Endothelial cell (in vitro differentiated cells): ENCODE measurements at places on chromosomes 7 and 10.
A peak's percentile ranks its signal among the peaks of the same experiment; 100 is the strongest.

GRCh38 chr7:26202019-26202990 is 760 bp downstream of the CBX3 start:
- DNase-seq, result peak; percentile 64

DNA sequence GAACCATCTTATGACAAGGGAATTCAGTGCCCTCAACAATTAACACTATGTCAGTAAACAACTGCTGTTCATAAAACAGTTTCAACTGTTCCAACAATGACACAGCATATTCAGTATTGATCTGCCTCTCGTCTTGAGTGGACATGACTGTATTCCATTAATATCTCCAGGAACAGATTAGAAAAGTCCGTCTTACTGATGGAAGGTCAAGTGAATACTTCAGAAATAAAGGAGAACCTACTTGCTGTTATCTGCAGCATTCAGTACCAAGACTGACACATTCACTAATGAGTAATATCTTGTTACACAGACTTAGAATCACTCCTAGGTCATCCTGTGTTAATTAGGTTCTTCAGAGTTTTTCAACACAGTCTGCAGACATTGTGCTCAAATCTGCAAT is 12.1 kb downstream of the KBTBD2 start:
- DNase-seq, result no peak

- no peak for DNase-seq
These were observed 21.3 kb upstream of the VAX1 start for GRCh38 chr10:117159390-117159789.

DNA sequence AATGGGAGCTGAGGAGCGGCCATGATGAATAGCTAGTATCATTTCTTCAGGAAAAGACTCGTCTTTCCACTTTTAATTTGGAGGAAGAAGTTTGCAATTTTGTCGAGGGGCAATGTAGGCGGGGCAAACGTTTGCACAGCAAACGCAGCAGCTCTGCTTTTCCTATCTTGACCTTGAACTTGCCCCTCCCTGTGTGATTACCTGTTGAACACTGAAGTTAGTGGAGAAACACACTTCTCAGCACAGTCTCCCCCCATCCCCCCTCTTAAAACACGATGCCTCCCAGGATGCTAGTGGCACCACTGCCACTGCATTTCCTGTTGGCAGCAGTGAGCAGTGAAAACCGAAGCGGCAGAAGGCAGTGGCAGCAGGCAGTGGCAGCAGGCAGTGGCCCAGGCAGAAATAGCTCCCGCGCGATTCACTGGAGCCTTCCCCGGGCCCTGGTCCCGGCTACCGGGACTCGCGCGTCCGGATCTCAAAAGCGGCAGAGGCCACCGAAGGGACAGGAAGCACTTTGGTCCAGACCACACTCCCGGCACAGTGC is at the start of gene EPDR1:
TSS of gene EPDR1 (plus strand) at position 336 of the 544 bp plus-strand sequence. CDS start 300 bp downstream, outside the sequence.
- peak; percentile 65 for DNase-seq

GRCh38 chr7:37052705-37053104 is 328.4 kb upstream of the AOAH start:
- peak; percentile 47 for DNase-seq

GRCh38 chr7:3039787-3040186 is 3.9 kb downstream of the CARD11 start:
- DNase-seq, result no peak

DNA sequence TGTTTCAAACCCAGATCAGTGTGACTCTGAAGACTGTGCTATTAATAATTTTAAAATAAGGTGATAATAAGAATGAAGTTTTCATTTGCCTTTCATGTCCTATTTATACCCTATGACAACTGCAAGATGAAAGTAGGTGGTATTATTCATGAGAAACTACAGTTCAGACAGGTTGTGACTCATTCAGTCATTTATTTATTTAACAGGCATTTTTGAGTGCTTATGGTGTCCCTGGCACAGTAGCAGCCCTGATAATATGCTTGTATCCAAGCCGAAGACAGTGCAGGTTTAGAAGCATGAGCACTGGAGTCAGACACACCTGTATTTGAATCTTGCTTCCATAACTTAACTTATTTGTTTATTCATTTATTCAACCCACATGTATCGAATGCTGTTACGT is 87.1 kb downstream of the FZD1 start:
- DNase-seq, result no peak

- DNase-seq, result no peak
These were observed 1.8 kb downstream of the PRF1 start for GRCh38 chr10:70600512-70601395.

DNA sequence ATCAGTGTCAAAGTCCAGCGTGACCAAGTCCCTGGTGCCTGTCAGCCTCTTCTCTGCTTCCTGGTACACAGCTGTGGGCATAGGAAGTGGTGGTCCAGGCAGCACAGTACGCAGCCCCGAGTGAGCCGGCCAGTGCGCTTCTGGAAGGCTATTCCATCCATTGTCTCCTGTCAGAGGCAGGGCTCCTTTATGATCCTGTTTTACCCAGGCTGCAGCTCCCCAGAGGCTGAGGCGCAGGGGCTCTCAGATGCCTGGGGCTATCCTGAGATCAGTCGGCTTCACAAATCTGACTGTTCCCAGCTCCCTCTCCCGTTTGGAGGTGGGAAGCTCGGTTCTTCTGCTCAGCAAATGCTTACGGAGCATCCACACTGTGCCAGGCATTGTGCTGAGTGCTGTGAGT is 70.3 kb downstream of the LANCL2 start:
- no peak for DNase-seq

DNA sequence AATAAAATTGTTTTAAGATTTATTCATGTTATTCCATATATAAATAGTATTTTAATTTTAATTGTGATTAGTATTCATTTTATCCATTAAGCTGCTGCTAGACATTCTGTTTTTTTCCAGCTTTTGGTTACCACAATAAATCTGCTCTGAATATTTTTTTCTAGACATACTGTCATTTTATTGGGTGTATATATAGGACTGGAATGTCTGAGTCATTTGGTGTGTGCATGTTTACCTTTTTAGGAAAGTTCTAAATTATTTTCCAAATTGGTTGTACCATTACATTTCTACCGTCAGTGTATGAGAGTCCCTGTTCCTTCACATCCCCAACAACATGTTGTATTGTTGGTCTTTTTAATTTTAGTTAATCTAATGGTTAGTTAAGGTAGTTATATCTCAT is 1138.1 kb downstream of the REEP3 start:
- DNase-seq, result no peak

- no peak for DNase-seq
These were observed 477.2 kb downstream of the DNAJB6 start for GRCh38 chr7:157813741-157814661.

DNA sequence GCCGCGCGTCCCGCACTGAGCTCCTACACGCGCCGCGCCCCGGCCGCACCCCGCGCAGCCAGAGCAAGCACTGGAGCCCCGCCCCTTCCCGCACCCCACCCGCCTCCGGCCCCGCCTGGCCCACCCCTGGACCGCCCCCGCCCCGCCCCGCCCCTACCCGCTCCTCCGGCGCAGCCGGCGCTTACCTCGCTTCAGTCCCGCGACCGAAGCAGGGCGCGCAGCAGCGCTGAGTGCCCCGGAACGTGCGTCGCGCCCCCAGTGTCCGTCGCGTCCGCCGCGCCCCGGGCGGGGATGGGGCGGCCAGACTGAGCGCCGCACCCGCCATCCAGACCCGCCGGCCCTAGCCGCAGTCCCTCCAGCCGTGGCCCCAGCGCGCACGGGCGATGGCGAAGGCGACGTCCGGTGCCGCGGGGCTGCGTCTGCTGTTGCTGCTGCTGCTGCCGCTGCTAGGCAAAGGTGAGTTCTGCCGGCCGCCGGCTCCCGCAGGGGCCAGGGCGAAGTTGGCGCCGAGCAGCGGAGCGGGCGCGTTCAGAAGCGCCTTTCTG is at the start of gene RET:
TSS of gene RET (plus strand) at position 194 of the 545 bp plus-strand sequence. CDS start at position 384, 190 bp downstream.
- DNase-seq, result peak; percentile 35

GRCh38 chr7:77393261-77393660 is 22.9 kb downstream of the GSAP start:
- no peak for DNase-seq

GRCh38 chr10:86305521-86305920 is 61.1 kb downstream of the GRID1 start:
- DNase-seq, result no peak

- no peak for DNase-seq
These were observed 31.4 kb downstream of the LRMDA start for GRCh38 chr10:75462865-75463264.

DNA sequence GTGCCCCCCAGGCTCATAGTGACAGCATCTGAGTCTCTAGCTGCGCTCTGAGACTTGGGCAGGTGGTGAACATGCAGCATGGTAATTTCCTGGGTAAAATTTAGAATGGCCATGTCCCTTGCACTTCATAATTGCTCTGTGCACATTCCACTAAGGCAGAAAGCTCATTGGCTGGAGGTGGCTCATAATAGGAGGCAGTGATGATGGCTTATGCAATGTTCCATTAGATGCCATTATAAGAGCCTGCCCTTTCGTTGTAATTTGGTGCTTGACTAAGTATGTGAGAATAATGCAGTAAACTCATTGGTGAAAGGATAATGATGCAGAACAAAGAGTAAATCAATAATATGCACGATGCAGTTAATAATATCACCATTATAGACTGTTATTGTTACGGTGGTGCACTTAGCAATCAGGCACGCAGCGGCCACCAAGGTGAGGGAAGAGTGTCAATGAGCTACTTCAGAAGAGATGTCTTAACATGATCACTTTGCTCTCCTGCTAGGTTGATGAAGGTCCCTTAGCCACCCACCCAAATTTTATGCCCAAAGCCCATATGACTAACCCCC is 545.9 kb downstream of the KCNMA1 start:
- DNase-seq, result no peak

- DNase-seq, result no peak
These were observed 134.9 kb downstream of the RAMP3 start for GRCh38 chr7:45292481-45292880.

DNA sequence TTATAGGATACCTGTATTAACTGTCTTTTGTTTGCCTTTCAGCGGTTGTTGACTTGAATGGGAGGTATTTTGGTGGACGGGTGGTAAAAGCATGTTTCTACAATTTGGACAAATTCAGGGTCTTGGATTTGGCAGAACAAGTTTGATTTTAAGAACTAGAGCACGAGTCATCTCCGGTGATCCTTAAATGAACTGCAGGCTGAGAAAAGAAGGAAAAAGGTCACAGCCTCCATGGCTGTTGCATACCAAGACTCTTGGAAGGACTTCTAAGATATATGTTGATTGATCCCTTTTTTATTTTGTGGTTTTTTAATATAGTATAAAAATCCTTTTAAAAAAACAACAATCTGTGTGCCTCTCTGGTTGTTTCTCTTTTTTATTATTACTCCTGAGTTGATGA is 26.6 kb downstream of the RBM17 start:
- no peak for DNase-seq

- no peak for DNase-seq
These were observed 140.6 kb upstream of the HPS1 start for GRCh38 chr10:98587156-98587837.

- no peak for DNase-seq
These were observed 43.2 kb downstream of the GSDME start for GRCh38 chr7:24713850-24714675.

DNA sequence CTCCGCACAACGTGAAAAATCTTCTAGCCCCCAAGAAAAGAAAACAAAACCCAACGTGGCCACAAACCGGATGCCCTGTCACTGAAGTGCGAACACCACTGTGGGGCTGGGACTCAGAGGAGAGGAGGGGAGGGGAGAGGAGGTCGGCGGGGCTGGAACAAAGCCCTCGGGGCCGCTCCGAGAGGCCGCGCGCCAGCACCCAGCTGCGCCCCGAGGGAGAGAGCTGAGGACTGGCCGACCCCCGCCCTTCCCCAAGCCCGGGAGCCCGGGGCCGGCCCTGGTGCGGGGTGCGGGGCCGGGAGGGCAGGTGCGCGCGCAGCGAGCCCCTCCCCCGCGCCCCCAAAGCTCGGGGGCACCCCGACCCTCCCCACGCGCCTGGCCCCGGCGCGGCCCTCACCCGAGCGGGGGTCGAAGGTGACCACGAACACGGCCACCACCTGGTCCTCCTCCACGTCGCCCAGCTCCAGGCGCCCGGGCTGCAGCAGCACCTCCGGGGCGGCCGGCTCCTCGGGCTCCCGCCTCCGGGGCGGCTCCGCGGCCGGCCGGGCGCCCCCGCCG is 398 bp downstream of the DENND11 start:
- peak; percentile 39 for DNase-seq

DNA sequence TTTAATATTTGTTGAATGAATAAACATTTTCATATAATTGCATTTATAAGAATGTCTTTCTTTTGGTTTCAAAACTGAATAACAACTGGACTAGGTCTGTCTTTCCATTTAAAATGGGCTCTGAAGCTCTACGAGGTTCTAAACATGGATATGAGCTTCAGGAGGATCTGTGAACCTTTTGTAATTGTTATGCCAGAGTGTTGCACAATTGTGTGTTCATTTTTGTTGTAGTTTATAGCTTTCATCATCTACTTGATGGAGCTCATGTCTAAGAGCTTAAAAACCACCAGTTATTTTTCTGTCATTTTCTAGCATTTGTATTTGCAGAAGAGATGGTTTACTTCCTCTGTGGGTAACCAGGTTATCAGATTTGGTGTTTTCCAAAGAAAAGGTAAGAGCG is 265.7 kb upstream of the NPY start:
- DNase-seq, result no peak

GRCh38 chr7:31083210-31083786 is 31.2 kb downstream of the ADCYAP1R1 start:
- DNase-seq, result no peak
